ENCODE measurements at places on chromosomes 7 and 10. TPM values are rescaled to one million over a fixed set of nuclear protein-coding genes. Genes with fewer than 3 reads are reported as not detected.

GRCh38 chr7:12287901-12288300 lies 76.8 kb downstream of the TMEM106B start:
- no peak for DNase-seq

DNA sequence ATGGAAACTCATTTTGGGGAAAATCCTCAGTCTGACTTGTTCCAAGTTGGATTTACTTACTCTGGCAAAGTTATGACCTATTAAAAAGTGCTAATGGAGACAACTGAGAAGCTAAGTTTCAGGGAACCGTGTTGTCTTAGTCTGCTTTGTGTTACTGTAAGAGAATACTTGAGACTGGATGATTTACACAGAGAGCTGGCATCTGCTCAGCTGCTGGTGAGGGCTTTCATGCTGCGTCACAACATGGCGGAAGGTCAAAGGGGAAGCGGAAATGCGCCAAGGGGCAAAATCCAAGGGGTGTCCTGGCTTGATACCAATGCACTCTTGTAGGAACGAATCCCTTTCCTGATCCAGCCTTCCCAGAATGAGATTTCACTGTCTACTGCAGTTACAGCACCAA lies 46.4 kb downstream of the MTURN start:
- DNase-seq: no peak

DNA sequence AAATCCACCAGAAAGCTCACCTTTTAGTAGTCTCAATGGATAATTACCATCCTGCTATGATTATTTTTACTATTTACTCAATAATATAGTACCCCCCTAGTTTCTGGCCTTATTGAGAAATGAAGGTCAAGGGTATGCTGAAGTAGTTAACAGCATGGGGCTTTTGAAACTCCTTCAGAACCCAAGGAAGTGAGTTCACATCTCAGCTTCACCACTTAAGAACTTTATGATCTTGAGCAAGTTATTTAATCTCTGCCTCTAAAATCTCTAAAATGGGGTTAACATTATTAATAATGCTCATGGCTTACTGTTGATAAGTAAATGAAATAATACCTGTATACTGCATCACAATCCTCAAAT lies 5.8 kb downstream of the MTPN start:
- no peak for DNase-seq

DNA sequence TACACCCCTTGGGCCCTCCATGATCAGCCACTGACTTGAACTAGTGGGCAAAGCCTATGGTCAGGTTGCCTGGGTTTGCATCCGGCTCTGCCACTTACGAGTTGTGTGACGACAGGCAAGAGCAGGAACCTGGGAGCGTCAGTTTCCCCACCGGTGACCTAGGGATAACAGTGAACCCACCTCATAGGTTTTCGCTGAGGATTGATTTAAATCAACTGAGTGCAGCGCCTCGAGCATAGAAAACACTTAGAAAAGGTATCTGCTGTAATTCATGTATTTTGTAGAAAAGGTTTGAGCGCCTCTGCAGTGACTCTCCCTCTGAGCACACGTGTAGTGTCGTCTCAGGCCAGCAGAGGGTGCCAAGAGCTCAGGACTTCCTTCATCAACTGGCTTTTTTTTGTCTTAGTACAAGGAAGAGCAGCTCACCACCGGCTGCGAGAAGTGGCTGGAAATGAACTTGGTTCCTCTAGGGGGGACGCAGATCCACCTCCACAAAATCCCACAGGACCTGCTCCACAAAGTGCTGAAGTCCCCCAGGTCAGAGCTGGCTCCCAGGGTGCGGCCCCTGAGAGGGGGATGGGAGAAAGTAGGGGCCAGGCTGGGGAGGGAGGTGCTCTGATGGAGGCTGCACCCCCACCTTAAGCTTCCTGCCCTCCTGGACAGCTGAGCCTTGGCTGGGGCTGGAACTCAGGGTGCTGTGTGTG lies 27.7 kb downstream of the BTBD16 start:
- DNase-seq: peak; percentile 60

DNA sequence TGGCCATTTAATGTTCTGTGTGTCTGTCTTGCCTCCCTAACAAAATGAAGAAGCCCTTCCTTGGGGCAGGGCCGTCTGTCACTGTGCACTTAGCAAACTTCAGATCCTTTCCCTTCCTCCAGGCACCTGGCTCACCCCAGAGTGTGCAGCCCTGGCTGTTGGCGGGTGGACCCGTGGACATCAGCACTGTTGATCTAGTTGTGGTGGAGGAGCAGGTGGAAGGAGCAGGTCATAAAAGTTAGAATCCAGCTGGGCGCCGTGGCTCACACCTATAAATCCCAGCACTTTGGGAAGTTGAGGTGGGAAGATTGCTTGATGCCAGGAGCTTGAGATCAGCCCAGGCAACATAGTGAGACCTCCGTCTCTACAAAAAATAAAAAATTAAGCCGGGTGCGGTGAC lies 12.7 kb downstream of the RAB19 start:
- DNase-seq: no peak

DNA sequence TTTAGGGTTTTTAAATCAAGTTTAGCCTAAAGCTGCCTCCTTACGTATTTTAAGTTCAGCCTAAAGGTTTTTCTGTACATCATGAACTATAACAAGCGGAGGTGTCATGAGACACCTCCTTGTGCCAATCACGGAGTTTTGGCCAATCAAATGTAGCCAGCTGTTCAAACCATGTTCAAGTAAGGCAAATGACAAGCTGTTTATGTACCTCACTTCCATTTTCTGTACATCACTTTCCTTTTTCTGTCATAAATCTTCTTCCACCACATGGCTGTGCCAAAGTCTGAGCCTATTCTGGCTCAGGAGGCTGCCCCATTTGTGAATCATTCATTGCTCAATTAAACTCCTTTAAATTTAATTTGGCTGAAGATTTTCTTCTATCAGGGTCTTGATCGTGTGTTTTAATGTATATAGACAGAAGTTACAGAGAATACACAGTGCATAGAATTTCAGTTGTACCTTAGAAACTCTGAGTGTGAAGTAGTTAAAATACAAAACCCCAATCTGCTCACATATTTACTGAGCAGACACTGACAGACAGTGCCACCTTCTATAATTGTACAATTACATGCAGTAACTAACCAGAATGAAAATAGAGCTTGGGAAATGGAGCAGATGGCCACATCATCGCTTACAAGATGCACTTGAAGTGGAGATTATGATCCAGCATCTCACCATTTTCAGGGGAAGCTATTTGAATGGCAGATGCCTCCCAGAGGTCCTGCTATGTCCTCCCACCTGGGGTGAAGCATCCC lies 76.9 kb upstream of the LANCL2 start:
- DNase-seq: no peak

DNA sequence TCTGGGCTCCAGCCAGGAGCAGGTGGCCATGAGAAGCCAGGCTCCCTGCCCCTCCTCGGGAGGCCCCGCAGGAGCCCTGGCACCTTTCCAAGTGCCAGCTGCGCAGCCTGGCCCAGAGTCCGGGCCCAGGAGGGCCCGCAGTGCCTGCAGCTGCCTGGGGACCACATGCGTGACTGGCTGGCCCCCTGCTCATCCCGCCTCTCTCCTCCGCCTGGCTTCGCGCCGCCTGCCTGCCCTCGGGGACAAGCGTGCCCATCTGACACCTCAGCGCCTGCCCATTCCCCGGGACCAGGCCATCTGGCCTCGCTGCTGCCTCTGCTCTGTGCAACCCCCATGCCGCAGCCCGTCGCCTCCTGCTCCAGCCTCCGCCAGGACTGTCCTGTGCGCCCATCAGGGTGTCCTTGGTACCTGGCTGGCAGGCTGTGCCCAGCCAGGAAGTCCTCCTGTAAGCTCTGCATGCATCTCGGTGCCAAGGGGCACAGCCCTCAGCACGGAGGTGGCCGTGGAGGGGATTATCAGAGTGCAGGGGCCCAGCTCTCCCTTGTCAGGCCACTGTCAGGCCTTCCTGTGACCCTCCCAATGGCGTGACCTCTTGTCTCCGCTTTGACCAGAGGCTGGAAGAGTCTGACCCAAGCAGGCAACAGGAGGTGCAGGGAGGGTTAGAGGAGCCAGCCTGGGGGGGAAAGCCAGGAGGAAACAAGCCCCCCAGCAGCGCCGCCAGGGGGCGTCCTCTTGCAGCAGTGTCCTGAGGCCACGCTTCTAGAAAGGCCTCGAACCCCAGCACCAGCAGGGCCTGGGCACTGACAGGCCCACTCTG lies 50.5 kb downstream of the TMEM209 start:
- no peak for DNase-seq

DNA sequence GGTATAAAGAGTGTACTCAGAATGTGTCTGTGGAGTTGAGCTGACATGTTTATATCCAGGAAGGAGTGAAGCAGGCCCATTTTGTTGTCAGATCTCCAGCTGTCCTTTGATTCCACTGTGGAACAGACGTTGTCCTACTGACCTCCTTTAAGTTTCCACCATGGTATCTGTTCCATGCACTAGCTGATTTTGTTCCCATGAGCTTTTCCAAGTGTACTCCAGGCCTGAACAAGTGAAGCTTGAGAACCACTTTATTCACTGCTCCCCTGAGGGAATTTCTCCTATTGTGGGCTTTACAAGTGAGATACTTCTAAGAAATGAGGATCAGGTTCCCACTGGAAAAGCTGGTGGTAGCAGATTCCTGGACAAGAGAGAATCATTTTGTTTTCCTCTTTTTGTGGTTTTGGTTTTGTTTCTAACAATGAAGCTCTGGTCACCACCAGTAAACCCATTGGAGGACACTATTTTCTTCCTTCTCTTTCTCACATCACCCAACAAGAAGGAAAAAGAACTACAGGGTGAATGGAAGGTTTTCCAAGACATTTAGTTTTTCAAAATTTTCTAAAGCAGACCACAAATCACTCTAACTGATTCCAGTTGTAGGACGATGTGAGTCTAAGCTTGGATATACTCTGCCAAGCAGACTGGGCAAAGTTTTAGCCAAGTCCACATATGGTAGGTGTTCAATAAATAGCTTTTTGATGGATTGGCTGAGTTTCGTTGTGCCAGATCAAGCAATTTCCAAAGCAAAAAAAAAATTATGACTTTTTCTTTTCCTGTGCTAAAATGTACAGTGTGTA lies 144.2 kb downstream of the JCAD start:
- no peak for DNase-seq

DNA sequence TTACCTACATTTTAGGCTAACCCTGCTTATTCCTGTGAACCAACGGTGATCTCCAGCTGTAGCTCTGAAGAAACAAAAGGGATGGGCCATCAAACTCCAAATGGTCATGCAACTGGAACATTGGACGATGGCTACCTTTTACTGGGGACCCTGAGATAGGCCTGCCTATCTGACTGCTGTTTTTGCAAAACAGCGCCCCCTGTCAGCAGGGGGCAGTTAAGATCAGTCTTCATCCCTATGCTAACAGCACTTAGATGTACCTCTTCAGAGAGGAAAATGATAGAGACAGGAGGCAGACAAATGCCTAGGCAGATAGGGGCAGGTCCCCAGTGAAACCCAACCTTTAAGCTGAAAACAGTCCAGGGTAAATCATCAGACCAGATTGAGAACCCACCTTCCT lies 1085.4 kb upstream of the SORCS1 start:
- no peak for DNase-seq

DNA sequence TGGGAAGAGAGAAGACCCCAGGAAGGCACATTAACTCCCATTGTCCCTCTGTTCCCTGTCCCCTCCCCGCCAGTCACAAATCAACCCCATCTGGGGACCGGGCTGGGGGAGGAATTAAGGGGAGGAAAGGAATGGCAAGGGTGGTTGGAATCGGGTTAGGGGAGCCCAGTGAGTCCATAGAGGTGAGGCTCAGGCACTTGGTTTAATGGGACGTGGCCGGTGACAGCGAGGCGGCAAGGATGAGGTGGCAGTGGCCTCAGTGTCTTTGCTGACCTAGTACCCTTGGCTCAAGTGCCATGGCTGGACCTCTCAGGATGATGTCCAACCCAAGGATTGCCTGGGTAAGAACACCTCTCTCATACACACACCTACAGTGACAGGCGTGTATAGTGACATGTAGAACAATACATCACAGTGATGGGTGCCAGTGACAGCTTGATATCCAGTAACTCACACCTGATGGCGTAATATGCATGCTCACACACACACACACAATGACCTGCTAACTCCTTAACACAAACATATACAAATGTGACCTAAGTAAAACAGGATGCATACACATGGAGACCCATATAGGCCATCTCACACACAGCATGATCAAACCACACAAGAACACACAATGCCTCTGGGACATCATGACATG lies 12.3 kb downstream of the KCNIP2 start:
- DNase-seq: no peak

DNA sequence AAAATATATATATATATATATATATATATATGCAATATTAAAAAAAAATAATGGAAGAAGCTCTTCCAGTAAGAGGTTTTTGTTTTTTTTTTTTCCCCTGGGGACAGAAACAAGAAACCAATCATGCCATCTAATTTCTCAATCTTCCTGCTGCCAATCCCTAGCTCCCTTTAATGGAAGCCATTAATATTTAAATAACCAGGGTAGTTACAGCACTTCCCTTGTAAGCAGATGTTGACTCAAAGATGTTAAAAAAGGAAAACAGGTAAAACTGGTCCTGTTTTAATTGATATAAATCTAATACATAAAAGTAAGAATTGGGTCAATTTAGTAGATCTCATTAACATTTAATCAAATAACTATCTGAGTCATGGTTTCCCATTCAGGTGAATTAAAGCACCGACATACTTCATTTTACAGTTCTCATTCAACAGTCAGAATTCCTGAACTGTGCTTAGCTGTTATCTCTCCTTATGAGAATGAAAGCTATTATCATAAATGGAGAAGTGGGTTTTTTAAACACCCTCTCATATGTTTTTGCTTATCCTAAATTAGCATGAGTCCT lies 22.6 kb downstream of the CPVL start:
- no peak for DNase-seq

The CD36 gene
- 0.10 TPM for polyA plus RNA-seq

The RSPH10B2 gene
- not detected for polyA plus RNA-seq

The TAX1BP1 gene
- 40.3 TPM for polyA plus RNA-seq

Measured in mammary epithelial cell (primary cell).